ENCODE measurements at places on chromosomes 4 and X. TPM values are rescaled to one million over a fixed set of nuclear protein-coding genes. Genes with fewer than 3 reads are reported as not detected.
A peak's percentile ranks its signal among the peaks of the same experiment; 100 is the strongest.

- DNase-seq, result no peak
These were observed 31.4 kb downstream of the CPE start for GRCh38 chr4:165410214-165410613.

DNA sequence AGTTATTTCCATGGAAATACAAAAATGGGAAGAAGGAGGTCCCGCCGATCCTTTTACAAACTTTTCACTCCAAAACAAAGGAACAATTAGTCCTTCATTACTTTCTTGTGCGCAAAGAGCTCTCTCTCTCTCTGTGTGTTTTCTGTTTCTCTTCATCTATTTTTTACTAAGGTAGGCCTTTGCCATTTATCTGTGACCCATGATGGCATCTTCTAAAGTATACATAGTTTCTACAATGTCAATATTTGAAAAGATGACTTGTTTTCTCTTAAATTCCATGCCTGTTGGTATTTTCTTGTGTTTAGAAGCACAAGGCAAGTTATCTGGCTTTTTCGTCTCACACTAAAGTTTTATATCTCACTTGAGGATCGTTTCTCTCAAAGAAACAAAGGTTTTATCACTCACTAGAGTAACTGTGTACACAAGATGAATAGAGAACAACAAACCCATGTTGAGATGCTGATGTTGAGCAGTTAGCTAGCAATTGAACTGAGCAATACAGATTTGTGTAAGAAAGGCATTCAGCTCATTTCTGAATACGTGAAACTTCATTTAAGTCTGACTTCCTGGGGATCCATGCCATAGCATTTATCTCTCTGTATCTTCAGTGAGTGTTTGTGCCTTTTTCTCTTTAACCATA is 250.3 kb downstream of the GBA3 start:
- DNase-seq, result no peak

DNA sequence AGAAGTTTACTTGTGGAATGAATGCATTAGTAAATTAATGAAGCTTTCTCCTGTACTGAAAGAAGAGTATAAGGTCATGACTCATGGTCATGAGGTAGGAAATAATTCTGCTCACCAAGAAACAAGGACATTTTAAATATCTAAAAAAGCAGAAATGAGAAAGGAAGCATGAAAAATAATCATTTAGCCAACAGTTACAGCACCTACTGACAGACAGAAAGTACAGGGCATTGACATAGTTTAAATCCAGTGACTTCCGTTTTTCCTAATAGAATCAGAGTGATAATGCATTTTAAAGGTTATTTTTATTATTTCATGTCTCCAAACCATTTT is 30.5 kb upstream of the ACSL1 start:
- no peak for DNase-seq

- DNase-seq, result no peak
These were observed 29.7 kb downstream of the BCOR start for GRCh38 chrX:40068048-40068447.

- DNase-seq, result no peak
These were observed 1.1 kb downstream of the ZNF141 start for GRCh38 chr4:338759-339097.

DNA sequence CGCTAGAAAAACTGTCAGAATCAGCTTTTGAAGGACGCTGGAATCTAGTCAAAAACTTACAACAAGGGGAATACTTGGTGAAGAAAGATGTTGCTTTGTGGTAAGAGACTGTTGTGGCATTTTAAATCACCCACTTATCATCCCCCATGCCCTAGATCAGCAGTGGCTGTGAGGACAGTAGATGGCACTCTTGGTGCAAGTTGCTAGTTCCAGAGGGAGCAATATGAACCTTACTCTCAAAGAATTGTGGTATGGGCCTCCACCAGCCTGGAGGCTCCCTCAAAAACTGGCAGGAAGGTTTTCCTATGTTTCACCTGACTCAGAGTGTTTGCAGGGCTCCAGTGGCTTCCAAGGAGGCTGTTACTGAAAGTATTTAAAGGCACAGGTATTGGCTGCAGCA is 37.7 kb upstream of the SLC16A2 start:
- DNase-seq, result peak; percentile 40

The CXCL6 gene
- 0.85 TPM for total RNA-seq

GRCh38 chr4:103634236-103634635 is 85.5 kb downstream of the TACR3 start:
- no peak for DNase-seq

The DMD gene
- total RNA-seq, result 6.5 TPM

The KCND1 gene
- total RNA-seq, result 0.54 TPM

GRCh38 chr4:157075811-157076577 is at the start of gene GLRB:
Gene GLRB, plus strand, starts transcription at chr4:157076150. Its CDS starts 1,875 bp downstream, at chr4:157078025.
- DNase-seq, result peak; percentile 9

DNA sequence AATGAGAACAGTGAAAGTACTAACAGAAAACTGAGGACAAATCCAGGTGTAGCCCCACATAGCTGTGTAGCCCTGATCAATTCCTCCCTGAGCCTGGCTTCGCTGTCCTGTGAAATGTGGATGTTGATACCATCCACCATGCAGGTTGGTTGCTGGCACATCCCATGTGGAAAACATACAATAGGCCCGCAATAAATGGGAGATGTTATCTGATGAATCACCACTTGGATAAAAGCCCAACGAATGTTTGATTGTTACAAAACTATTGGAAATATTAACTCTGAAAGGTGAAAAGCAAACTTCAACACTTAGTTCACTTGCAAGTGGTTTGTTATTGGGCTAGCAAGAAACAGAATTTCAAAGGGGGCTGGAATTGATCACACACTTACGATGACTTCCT is 186.3 kb upstream of the FTHL17 start:
- peak; percentile 22 for DNase-seq

DNA sequence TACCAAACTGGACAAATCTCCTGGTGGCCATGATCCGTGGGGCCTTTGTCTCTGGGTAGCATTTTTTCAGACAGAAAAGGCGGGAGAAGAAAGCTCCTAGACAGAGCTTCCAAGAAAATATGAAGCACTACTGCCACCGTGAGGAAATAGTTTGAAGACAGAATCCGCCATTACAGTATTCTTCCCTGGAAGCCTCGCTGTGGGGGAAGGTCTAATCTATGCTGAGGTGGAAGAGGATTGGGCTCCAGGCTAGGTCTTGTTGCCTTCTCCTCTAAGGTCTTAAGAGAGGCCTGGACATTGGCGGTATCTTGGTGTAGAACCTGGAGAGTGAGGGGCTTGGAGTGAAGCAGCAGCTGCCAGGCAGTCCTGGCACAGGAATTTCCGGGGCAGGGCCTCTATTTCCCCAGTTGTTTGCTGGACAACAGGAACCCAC is 218.9 kb downstream of the OR13H1 start:
- DNase-seq, result no peak

DNA sequence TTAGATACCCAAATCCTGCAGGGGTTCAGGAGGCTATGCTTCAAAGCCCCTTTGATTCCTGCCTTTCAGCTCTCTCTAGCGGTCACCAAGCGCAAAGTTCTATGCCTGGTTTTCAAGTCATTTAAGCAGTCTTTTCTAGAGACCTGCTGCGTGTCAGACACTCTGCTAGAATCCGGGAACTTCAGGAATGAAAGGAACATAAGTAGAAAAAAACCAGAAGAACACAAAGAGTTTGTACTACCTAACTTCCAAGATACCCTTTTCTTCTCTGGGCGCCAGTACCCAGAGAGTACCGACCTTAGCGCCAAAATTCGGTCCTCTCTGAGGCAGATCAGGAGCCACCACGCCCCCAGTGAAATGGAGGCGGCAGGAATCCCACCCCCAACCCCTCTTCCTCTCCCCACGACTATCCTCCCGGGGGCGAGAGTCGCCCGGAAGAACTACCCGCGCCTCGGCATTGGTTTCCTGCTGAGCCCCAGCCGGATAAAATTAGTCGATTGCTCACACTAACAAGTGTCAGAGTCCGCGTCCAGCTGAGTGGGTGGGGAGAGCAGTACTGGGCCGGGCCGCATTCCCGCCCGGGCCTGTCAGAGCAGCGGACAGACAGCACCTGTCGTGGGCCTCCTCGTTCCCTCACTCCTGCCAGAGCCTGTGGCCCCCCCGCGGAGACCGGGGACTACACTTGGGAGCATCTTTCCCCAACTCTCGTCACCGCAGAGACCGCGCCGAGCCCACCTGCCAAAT is 78.8 kb downstream of the RLIM start:
- peak; percentile 31 for DNase-seq

- DNase-seq, result no peak
These were observed 18.9 kb downstream of the TMEM175 start for GRCh38 chr4:951186-951585.

DNA sequence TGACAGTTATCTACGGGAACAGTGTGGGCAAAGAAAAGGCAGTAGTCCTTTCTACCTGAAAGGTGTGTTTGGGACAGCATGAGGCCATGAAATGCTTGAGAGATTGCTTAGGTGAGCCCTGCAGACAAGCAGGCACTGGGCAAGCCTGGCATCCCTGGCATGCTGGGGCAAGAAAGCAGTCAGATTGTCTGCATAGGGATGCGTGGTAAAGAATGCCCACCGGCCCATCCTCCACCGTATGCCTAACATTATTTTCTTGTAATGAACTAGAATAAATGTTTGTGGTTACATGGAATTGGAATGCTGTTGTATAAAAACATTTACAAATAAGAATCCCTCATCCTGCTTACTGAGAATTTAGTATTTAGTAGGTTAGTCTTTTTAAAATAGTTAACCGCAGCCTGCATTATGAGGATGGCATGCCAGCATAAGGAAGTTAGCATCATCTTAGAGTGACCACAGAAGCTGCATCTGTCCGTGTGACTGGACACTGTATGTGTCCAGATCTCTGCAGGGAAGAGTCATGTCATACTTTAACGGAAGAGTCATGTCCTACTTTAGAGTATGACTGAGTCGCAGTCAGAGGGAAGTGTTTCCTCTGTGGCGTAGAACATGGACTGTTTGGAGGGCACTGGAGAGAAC is 18.9 kb downstream of the ZBTB49 start:
- DNase-seq, result peak; percentile 71

DNA sequence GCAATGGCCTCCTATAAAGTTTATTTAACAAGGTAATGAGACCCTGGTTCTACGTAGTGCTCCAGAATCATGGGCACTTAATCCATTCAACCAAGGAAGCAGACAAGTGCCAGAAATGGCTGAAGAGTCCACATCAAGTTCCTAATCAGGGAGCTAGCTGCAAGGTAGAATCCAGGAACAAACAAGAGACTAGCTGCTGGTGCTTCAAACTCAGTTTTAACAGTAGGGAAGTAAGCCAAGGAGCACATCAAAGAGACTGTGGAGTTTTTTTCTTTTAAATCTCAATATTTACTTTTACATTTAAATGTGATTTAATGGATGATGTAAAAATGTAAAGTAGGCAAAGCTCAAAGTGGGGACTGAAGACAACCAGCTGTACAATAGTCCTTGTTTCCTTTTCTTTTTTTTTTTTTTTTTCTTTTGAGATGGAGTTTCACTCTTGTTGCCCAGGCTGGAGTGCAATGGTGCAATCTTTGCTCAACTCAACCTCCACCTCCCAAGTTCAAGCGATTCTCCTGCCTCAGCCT is 630.4 kb downstream of the CCSER1 start:
- DNase-seq, result no peak

The LNX1 gene
- 0.34 TPM for total RNA-seq

DNA sequence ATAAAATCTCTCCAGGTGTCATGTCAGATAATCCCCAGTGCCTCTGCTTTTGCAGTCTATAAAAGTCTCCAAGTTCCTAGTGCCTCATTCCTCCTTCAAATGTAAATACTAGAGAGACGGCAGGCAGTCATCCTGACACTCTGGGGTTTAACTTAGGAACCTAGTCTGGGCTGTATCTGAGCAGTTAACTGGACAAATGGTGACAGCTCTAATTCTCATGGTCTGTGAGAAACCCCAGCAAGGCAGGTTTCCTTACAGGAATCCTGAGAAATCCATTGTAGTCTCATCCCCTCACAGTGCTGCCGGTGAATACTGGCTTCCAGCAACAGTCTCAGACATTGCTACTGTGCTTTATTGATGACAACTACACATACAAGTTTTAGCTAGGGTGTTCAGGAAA is 246.8 kb downstream of the SNCA start:
- DNase-seq, result no peak

DNA sequence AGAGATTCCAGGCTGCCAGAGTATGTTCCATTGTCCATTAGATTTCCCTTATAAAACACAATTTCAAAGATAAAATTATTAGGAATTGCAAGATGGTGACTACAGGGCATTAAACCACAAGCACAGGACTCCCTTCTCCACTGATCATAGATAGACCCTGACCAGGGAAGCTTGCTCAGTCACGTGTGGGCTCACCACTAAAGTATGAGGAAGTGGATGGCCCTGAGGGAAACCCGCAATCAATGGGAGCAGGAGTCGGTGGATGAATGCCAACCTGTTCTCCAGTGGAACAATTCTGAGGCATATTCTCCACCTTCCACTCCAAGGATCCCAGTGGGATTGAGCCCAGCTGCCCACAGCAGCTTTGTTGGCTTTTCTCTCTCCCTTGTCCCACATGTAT is 515.7 kb downstream of the BCOR start:
- DNase-seq, result peak; percentile 51

GRCh38 chr4:24533364-24533763 is 51.0 kb downstream of the DHX15 start:
- DNase-seq, result no peak

DNA sequence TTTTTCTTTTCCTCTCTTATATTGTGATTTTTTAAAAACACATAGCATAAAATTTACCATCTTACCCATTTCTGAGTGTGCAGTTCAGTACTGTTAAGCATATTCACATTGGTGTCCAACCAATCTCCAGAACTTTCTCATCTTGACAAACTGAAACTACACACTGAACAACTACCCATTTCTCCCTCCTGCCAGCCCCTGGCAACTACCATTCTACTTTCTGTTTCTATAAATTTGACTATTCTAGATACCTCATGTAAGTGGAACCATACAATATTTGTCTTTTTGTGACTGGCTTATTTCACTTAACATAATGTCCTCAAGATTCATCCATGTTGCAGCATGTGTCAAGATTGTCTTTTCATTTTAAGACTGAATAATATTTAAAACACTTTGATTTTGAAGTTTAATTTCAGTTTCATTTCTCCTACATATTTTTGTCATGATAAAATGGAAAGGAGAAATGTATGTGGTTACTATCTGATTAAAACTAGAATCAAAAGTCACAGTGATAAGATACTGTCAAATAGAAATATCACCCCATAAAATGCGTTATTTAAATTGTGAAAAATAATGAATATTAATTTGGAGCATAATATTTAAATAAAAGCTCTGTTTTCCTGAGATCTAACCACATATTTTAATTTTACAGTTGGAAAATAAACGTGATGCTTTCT is 122.8 kb downstream of the DIPK2B start:
- DNase-seq, result no peak

- no peak for DNase-seq
These were observed 270.1 kb upstream of the LDB2 start for GRCh38 chr4:17168571-17168970.

DNA sequence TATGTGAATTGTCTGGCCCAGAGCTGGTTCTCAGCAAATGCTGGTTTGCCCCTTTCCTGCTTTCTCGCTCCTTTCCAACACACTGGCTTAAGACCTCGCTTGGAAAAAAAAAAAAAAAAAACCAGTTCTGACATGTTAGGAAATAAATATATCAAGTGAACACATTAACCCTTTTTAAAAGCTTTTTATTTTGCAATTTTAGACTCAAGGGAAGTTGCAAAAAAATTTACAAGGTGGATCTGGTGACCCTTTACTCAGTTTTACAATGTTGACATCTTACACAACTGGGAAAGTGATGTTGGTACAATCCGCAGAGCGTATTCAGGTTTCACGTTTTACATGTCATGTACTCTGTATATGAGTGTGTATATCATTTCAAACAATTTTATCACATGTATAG is 100.1 kb downstream of the RTL5 start:
- DNase-seq, result no peak

The CXCL5 gene
- 1.7 TPM for total RNA-seq

Data from foreskin keratinocyte (primary cell).